ENCODE measurements at places on chromosomes 5 and 9.

GRCh38 chr9:33231623-33231942 is 8.4 kb upstream of the SPINK4 start:
- DNase-seq, result no peak

DNA sequence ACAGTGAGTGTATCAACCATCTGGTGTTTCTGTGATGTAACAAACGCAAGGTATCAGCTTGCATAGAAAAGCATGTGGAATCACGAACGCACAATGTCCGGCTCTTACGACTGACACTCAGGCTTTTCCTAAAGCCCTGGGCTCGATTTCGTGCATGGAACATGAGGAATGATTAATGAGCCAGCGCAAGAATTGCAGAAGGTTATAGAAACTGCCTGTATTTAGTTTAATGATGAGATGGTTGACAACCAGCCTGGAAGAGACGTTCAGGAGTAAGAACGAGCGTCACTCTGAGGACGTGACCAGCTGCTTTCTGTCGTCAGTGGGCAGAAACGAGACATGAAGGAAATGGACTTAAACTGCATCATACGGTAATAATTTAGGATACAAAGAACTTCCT is 497.6 kb downstream of the IRX1 start:
- no peak for DNase-seq

- DNase-seq, result no peak
Observed at GRCh38 chr9:136546697-136547501, 1.1 kb upstream of the NOTCH1 start.

DNA sequence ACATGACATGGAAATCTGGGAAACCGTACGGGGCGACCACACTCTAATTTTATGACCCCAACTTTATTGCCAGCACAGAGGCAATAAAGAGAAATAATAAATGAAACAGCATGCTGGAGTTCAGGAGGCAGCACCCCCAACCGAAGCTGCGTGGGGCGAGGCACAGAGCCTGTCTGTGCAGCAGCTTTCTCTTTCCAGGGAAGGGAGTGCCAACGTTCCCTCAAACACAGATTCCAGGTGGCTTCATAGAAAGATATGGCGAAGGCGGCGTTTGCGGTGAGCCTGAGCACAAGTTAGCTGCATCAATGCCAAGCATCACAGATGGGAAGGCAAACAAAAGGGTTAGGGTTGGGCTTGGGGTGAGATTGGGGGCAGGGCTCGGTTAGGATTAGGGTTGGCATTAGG is 114.8 kb downstream of the HSD17B3 start:
- no peak for DNase-seq

GRCh38 chr9:114109124-114109523 is 10.0 kb upstream of the KIF12 start:
- no peak for DNase-seq

- no peak for DNase-seq
Observed at GRCh38 chr9:124829334-124829669, 24.0 kb upstream of the WDR38 start.

- DNase-seq, result no peak
Observed at GRCh38 chr5:172542651-172543131, 88.4 kb upstream of the SH3PXD2B start.

DNA sequence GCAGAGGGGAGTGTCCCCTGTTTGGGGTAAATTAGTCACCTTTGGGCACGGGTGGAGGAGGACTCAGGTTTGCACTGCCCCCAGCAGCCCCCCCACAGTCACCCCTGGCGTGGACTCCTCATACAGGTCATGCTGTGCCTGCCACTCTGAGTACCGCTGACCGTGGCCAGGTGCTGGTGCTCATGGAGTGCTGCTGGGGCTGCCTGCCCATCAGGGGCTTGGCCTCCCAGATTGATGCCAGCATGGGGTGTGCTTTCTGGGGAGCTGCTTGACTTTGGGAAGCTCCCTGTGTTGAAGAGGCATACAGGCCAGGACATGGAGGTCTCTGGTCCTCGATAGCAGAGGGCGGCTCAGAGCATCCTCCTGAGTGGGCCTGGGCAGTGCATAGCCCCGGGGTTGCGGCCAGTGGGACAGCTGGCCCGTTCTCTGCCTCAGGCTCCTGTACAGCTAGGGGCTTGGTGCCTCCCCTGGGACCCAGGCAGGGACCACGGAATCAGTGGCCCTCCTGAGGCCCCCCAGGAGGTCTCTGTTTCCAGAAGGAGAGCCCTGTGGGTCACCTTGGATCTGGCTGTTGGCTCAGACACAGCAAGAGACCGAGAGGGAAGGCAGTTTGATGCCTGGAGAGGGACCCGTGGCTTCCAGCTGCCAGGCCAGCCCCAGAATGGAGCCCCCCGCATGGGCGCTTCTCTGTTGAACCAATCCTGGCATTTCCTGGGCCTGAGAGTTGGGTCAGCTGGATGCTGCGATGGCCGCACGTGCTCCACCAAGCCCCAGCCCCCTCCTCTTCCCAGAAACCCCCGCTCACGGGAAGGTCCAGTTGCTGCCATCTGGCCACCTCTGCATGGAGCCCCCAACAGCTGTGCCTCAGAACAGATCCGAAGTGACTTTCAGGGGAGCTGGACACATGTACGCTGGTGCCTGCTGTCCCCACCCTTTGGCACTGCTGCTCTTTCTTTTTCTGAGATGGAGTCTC is 6.1 kb upstream of the AJM1 start:
- DNase-seq, result no peak

GRCh38 chr5:4862500-4862899 is 277.6 kb upstream of the ADAMTS16 start:
- DNase-seq, result no peak

GRCh38 chr9:74742792-74743730 is 144.7 kb downstream of the TRPM6 start:
- DNase-seq, result peak; percentile 67

DNA sequence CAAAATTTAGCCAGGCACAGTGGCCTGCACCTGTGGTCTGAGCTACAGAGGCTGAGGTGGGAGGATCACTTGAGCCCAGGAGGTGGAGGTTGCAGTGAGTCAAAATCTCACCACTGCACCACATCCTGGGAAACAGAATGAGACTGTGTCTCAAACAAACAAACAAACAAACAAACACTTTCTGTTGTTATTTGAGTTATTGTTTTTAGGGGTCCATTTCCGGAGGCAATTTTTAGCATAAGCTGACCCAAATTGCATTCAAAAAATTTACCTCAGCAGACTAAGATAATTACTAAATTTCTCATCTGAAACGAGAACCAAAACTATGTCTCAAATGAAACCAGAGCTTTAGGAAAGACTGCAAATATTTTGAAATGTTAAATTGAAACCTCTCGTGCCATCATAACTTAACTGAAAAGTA is 1485.1 kb downstream of the EFNA5 start:
- no peak for DNase-seq

DNA sequence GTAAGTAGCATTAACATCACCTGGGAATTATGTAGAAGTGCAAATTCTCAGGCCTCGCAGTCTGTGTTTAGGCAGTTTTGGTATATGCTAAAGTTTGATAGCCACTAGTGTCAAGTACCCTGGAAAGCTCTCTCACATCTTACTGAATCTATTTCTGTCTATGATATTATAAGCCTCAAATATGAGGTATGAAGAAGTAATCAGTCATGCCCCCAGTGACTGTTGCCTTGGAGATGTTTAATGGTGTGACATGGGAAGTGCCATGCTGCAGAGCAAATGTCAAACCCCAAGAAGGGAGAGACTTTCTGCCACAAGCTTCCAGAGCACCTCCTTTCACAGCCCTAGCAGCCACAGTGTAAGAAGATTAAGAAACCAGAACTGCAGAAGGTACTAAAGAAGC is 9.8 kb upstream of the PDE8B start:
- DNase-seq, result no peak

DNA sequence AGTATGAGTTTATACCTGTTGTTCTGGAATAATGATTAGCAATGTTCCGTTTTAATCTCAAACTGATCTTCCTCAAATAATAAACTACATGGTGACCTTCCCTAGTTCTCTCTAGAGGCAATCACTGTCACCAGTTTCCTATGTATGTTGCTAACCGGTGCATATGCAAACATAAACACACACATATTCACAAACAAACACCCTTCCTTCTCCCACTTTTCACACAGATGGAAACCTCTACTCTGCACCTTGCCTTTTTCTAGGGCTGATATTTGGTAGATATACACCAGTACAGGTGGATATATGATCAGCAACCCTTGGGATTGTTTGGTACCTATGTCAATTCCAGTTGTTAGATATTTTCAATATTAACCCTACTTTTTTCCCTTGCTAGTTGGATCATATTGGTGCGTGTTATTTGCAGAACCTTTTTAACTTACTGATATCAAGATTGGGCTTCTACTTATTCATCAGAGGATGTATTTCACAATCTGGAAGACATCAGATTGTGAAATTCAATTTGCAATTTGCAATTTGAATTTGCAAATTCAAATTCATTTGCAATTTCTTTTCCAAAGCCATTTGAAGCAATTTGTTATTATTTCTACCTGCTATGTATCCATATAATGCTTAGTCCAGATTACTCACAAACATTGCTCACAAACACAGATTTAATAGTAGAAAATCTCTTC is 12.6 kb downstream of the FYB1 start:
- no peak for DNase-seq

- DNase-seq, result peak; percentile 1
Observed at GRCh38 chr5:69368458-69369339, 621 bp downstream of the AK6 start.

DNA sequence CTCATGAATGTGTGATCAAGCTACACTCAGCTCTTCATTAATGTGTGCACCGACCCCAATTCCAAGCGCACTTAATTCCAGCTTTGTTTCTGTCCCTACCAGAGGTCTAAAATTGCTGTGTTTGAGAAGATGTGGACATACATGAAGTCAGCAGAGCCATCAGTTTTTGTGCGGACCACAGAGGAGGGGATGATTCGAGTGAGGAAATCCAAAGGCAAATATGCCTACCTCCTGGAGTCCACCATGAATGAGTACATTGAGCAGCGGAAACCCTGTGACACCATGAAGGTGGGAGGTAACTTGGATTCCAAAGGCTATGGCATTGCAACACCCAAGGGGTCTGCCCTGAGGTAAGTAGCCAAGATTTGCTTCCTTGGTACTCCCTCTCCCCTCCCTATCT is 268.6 kb downstream of the FAM114A2 start:
- DNase-seq, result no peak

- DNase-seq, result no peak
Observed at GRCh38 chr9:117772960-117773359, 68.8 kb downstream of the TLR4 start.

- no peak for DNase-seq
Observed at GRCh38 chr5:29882036-29882435, 1311.5 kb upstream of the CDH6 start.

GRCh38 chr5:172646716-172647285 is 5.7 kb downstream of the NEURL1B start:
- DNase-seq, result no peak

- DNase-seq, result no peak
Observed at GRCh38 chr9:131580358-131580757, 35.0 kb downstream of the PRRT1B start.

- no peak for DNase-seq
Observed at GRCh38 chr5:13708906-13709305, 235.6 kb downstream of the DNAH5 start.

DNA sequence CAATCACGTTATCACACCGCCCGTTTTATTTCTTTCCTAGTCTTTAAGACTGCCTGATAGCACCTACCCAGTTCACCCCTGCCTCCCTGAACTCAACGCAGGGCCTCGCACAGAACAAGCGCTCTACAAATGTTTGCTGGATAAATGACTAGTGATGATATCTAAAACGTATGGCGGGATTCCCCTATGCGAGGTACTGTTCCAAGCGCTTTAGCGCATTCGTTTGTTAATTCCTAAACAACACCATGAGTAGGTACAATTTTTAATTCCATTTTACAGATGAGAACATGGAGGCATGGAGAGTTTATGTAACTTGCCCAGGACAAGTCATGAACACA is 6.6 kb downstream of the POU4F3 start:
- DNase-seq, result no peak

DNA sequence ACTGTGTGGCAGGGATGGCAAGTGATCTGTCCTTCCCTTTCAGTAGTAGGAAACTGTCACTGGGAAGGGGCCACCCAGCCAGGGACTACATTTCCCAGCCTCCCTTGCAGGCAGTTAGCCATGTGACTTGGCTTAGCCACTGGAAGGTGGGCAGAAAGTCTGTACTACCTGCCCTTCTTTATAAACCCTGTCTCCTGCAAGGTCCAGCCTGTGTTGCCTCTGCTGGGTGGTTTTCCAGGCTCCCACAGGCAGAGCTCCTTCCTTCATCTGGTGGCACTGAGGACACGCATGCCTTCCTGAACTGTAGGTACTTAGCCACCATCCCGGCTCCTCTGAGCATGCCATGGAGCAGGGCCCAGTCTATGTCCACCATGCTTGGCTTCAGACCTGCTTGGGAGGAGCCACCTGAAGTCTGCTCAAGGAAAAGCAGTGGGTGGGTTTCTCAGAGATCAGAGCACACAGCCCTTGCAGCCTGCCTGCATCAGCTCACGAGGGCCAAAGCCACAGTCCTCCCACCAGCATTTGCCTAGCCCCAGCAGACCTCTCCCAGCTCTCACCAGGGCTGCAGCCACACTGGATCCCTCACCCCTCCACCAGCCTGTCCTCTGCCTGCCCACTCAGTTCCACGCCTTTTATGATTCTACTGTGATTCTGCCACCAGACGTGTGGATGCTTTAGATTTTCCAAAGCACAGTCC is 16.7 kb upstream of the SLC25A51 start:
- DNase-seq, result no peak

- DNase-seq, result no peak
Observed at GRCh38 chr5:62812621-62813255, 234.1 kb downstream of the LRRC70 start.

- DNase-seq, result no peak
Observed at GRCh38 chr9:127505396-127506116, 54.2 kb downstream of the LRSAM1 start.

- no peak for DNase-seq
Observed at GRCh38 chr9:131656356-131657036, 83.4 kb downstream of the RAPGEF1 start.

DNA sequence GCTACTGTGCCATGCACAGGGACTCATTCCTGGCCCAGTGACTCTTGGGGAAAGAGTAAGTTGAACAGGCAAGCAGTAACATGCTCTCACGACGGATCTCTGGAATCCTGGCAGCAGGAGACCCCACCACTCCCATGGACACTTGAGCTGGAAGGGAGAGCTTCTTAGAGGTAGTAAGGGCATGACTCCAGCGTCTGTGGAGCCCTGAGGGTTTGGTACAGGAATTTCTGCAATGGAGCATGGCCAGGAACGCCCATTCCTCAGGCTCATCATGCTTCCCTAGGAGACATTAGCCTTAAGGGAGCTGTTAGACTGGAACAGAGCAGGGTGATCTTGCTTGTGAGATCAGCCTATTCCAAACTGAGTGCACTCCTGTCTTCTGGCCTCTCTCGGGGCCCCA is 212.9 kb downstream of the MAT2B start:
- DNase-seq, result no peak

Measured in head of caudate nucleus (tissue), 42 donors.